ENCODE measurements at places on chromosomes 2 and 18.
A peak's percentile ranks its signal among the peaks of the same experiment; 100 is the strongest.

DNA sequence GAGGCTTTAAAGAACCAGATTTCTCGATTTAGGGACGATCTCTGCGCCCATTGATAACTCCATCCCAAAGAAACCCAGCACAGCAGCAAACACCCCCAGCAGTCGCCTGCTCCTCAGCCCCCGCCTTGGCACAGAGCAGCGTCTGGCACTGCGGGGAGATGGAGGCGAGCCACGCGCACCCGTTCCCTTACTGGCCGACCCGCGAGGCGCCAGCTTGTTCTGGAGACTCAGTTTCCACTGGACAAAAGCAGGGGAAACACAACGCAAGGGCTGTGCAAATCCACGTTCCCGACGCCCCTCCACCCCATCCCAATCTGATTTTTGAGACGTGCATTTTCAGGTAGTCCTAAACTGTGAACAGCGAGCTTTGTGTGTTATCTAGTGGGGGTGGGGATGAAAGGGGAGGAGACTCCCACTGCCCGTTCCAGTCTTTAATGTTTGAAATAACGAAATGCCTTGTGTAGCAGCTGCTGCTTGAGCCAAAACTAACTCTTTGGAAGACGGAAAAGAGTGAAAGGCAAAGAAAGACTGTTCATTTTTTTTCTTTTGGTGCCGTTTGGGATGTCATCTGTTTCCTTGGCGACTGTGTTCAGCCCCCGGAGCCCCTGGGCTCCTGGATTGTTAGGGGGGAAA lies 143.2 kb downstream of the MEIS1 start:
- no peak for DNase-seq

DNA sequence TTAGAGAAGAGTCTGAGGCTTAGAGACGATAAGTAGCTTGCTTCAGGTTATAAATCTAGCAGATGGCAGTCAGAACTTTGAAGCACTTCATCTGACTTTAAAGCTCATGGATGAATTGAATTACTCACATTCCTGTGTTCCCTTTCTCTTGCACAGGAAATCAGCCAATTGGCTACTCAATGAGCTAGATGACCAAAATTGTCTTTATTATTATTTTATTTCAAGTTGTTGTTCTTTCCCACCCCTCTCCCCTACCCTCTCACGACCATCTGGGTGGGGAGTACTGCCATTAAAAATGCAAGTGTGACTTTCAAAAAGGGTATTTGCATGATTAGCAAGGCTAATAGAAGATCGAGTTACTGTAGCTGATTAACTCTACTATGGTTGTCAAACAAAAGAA lies 491.1 kb downstream of the NR4A2 start:
- DNase-seq, result no peak

GRCh38 chr18:69267895-69268294 lies 132.8 kb upstream of the DOK6 start:
- no peak for DNase-seq

DNA sequence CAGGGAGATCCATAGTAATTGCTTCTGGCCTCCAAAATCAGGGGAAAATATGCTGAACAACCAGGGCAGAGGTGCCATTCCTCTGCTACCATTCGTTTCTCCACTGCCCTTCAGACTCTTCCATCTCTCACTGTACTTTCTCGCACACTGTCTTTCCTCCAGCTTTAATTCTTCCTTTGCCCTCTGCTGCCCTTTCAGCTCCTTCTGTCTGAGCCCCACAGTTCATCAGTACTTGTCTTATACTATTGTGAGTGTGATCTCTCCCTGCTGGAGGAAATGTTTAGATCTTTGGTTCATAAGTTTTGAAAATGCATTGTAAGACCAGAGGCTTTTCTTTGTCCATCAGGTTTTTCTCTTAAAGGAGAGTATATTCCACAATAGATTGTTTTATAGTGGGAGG lies 184.9 kb upstream of the DTNA start:
- no peak for DNase-seq

- no peak for DNase-seq
These were observed 87.0 kb upstream of the CXCR4 start for GRCh38 chr2:136204971-136205370.

DNA sequence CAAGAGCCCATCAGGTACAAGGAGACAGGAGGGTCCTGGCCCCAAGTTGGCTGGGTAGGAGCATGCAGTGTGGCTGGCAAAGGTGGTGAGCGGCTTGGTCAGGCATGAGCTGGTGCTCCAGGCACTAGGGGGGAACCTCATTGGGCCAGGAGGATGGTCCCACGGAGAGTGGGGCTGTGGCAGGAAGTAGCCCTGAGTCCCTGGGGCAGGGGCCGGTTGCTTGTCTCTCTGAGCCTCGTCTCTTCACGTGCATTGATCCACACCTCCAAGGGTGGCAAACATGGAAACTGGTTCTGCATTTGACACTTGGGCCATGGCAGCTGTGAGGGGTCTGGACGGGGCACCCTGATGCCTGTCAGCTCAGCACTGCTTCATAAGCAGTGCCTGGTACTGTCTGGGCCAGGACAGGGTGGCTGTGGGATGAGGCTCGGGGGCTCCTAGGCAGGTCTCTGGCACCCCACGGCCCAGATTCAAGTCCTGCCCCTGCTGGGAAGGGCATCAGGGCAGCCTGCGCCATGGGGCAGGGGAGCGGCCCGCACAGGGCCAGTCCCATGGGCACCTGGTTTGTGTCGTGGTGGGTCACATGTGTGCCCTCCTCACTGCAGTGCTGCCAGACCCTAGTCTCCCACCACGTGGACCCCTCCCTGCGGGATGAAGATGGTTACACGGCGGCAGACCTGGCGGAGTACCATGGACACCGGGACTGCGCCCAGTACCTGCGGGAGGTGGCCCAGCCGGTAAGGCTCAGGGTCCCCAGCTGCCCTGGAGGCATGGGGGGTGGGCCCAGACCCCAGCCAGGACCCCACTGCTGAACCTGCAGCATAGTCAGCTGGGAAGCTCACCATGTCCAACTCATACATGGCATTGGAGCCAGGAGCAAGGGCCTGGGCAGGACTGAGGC lies 16.4 kb downstream of the ESPNL start:
- DNase-seq, result no peak

DNA sequence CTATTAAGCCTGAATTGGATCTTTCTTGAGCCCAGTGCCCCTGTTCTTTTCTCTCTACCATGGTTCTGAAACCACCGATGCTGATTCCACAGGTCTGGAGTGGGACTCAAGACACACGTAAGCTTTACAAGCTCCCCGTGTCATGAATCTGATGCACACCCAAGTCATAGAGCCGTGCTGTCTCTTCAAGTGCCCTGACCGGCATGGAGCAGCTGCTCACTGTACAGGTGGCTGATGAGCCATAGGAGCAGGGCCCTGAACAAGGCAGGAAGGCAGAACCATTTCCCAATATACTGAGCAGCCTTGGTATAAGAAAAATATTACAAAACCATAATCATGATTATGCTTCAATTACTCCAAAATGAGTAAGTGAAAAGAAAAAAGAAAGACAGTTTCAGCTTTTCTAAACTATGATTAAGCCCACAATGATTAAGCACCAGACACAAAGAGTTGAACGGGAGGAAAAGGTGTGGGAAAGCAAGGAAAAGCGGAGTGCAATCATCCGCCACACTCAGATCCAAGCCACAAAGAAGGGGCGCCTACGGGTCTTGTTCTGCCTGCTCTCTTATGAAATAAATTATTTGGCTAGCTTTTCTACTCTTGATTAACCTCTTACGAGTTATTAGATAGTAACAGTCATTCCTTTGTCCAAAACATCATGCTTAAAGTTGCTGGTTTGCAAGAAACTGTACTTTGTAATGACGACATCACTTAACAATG lies 41.7 kb downstream of the NOL10 start:
- DNase-seq, result no peak

DNA sequence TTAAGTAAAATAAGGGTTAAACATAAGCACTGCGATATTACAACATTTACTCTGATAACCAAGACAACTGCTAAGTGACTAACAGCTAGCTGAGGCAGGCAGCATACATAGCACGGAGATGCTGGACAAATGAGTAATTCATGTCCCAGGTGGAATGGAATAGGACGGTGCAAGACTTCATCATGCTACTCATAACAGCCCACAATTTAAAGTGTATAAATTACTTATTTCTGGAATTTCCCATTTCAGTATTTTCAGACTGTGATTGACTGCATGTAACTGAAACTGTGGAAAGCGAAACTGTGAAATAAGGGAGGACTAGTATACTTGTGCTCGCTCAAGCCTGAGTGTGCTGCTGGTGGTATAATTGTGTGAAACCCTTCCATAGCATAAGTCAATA lies 12.9 kb downstream of the IER3IP1 start:
- DNase-seq, result no peak

- no peak for DNase-seq
These were observed 135.5 kb downstream of the NDUFA10 start for GRCh38 chr2:239889641-239890121.

DNA sequence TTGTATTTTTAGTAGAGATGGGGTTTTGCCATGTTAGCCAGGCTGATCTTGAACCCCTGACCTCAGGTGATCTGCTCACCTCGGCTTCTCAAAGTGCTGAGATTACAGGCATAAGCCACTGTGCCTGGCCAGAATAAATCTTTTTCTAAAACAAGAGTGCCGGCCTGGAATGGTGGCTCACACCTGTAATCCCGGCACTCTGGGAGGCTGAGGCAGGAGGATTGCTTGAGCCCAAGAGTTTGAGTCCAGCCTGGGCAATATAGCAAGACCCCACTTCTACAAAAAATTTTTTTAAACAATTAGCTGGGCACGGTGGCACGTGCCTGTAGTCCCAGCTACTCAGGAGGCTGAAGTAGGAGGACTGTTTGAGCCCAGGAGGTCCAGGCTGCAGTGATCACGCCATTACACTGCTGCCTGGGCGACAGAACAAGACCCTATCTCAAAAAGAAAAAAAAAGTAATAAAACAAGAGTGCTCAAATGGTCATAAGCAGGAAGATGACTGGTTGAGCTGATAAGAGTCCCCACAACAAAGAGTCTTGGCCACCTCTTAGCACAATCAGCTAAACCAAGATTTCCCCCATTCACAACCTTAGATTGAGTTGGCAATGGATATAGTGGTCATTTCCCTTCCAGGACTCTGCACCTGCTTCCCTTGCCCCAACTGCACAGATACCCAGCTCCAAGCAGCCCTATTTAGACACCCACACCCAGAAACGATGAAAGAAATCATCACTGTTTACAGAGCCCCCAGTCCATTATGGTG lies 5.8 kb upstream of the UCN start:
- DNase-seq, result no peak

DNA sequence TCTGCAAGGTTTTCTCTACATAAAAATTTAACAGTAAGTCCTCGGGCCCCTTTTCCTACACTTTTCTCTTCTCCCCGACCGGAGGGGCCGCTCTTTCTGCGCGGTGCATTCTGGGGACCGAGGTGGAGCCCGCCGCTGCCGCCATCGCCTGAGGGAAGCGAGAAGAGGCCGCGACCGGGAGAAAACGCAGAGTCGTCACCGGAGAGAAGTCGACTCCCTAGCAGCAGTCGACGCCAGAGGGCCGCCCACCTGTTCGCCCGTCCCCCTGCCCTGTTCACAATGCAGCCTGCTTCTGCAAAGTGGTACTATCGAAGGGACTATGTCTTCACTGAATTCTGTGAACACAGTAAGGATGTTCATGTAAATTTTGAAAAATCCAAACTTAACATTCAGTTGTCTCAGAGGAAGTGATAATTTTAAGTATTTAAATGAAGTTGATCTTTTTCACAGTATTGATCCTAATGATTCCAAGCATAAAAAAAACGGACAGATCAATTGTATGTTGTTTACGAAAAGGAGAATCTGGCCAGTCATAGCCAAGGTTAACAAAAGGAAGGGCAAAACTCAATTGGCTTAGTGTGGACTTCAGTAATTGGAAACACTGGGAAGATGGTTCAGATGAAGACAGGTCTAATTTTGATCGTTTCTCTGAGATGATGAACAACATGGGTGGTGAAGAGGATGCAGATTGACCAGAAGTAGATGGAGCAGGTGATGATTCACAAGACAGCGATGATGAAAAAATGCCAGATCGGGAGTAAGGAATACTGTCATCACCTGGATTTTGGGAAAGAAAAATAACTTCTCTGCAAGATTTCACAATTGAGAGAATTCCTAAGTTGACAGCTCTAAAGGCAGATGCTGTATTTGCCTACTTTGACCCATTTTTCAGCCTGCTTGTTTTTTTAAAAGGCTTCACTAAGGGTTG lies 55.8 kb downstream of the ASXL2 start:
- DNase-seq, result peak; percentile 23

- DNase-seq, result no peak
These were observed 667.6 kb upstream of the ACVR2A start for GRCh38 chr2:147177071-147177857.

- no peak for DNase-seq
These were observed 233.3 kb downstream of the LDLRAD4 start for GRCh38 chr18:13451661-13452387.

GRCh38 chr2:96108151-96108540 lies 8.2 kb downstream of the ADRA2B start:
- no peak for DNase-seq

GRCh38 chr18:12309683-12310198 lies 1.7 kb downstream of the TUBB6 start:
- no peak for DNase-seq

- no peak for DNase-seq
These were observed 25.9 kb upstream of the RESP18 start for GRCh38 chr2:219358170-219359075.

- DNase-seq, result no peak
These were observed 90.6 kb upstream of the MBOAT2 start for GRCh38 chr2:9094117-9094516.

GRCh38 chr2:25347205-25347815 lies 5.6 kb upstream of the DNMT3A start:
- no peak for DNase-seq

GRCh38 chr2:239839306-239839705 lies 185.8 kb downstream of the NDUFA10 start:
- no peak for DNase-seq

GRCh38 chr2:71557321-71557720 lies 104.0 kb downstream of the DYSF start:
- DNase-seq, result no peak

GRCh38 chr2:159457589-159457988 lies 158.8 kb downstream of the BAZ2B start:
- DNase-seq, result no peak

- peak; percentile 18 for DNase-seq
These were observed 65.8 kb upstream of the ATL2 start for GRCh38 chr2:38442643-38443541.
